A549 (cell line): ENCODE measurements at places on chromosomes 7 and 10.
A peak's percentile ranks its signal among the peaks of the same experiment; 100 is the strongest.

GRCh38 chr10:59190332-59190731 lies 13.9 kb downstream of the PHYHIPL start:
- DNase-seq = no peak

DNA sequence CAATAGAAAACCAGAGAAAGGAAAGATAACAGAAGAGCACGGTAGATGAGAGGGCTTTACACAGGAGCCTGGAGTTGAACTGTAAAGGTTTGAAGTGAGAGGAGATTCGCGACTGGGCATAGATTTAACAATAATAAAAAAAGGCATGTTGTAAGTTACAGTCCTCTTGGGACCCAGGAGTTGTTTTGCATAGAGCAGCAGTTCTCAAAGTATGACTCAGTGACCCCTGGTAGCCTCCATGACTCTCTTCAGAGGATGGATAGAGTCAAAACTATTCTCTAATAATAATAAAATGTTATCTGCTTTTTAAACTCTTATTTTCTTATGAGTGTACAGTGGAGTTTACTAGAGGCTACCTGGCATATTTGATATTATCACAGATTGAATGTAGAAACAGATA lies 262.3 kb downstream of the SORCS3 start:
- no peak for DNase-seq

- DNase-seq = no peak
Measured at GRCh38 chr7:133186060-133186459, 66.8 kb upstream of the EXOC4 start.

DNA sequence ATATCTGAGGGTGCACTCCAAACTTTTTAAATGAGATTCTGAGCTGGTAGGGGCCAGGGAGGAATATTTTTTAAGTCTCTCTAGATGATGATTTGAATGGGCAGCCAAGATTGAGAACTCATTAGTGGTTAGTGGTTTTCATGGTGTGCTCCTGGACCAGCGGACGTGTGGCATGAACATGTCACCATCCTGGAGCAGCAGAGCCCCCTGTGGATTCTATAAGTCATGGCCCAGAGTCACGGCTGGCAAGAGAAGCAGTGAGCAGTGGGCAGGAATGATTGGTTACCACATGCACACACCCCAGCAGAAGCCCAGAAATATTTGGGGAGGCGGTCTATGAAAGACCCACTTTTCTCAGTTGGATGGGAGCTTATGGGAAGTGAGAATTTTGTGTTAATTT lies 21.2 kb upstream of the UCN3 start:
- DNase-seq = peak; percentile 45

DNA sequence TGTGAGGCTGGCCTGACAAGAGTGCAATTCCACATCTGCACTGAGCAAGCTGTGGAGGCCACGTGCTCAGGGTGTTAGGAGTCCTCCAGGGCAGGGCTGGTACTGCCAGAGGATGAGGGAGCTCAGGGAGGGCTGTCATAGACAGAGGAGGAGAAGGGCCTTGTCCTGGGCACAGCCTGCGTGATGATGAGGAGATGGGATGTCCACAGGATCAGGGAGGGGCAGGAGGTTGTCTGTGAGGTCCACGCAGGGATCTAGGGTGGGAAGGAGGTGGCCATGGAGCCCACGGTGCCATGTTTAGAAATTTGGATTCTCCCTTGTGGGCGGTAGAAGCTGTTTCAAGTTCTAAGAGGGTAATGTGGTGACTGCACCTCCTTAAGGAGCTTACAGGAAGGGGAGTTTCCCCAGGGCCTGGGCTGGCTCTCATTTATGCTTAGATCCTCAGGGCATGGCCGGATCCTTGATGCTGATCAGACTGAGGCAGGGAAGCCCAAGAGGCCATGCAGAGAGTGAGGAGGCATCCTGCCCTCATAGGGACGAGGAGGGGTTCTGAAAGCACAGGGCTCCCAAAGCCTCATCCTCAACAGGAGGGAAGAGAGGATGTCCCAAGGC lies 30.3 kb downstream of the CHAT start:
- no peak for DNase-seq
